Large intestine (tissue), 12 donors: ENCODE measurements at places on chromosomes 16 and 17. TPM values are rescaled to one million over a fixed set of nuclear protein-coding genes. Genes with fewer than 3 reads are reported as not detected.

The C17orf100 gene
- polyA plus RNA-seq = 8.1 TPM

The SEPTIN12 gene
- polyA plus RNA-seq = not detected

- no peak for DNase-seq
Measured at GRCh38 chr16:84759906-84760305, 59.9 kb upstream of the CRISPLD2 start.

DNA sequence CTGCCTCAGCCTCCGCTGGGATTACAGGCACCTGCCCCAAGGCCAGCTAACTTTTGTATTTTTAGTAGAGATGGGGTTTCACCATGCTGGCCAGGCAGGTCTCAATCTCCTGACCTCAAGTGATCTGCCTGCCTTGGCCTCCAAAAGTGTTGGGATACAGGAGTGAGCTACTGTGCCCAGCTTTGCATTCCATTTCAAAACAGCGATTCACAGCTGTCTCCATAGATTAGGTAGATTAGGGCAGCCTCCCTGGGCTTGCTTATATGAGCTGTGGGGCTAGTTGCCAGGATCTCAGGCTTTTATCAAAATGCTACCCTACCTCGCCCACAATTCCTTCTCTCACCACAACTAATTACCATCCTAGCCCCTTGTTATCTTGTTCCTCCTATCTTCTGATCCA lies 176.4 kb upstream of the ZKSCAN2 start:
- no peak for DNase-seq
